ENCODE measurements at places on chromosomes 1 and 21.

DNA sequence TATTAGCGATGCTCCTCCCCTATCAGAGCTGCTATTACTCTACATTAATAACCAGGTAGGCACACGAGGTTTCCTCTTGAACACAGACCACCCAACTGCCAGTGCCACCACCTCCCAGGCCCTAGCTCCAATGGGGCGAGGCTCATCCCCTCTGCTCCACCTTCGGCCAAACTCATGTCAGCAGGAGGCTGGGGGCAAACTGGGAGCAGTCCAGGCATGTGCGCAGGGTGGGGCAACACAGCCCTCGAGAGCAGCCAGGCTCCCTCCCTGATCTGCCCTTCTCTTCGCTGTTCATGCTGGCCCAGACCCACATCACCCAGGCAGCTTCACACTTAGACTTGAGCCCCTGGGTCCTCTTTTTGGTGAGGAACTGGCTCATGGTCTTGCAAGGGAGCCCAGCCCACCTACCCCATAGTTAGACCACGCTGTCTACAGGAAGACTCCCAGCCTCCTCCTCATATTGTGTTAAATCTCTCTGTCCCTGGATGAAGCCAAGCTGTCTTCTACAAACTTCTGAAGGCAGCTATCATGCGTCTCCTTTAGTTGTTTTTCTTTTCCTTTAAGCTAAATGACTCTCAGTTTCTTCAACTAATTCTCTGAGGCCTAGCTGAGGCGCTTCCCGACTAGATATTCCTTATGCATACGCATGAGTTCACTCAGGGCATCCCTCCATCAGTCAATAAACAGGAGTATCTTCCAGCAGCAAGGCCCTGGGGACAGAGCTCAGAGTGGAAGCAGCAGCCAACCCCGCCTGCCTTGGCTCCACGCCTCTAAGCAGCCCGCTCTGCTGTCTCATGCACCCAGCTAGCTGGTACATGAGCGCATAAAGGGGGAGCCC, 12.0 kb downstream of the TMEM9 start:
- DNase-seq = no peak

DNA sequence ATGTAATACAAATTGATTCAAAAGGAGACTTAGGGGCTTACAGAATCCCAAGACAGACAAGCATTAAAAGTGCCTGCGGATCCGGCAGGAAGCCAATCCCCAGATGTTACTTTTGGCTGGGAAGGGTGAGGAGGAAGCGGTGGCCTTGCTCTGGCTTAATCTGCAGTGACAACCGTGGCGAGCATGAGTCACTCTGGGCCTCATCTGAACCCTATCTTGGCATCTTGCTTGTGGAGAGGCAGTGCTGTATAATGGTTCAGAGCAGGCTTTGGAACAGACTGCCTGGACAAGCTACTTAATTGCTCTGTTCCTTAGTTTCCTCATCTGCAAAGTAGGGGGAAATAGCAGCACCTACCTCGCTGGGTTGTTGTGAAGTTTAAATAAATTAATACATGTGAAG, 74.1 kb downstream of the XCL2 start:
- DNase-seq = no peak

DNA sequence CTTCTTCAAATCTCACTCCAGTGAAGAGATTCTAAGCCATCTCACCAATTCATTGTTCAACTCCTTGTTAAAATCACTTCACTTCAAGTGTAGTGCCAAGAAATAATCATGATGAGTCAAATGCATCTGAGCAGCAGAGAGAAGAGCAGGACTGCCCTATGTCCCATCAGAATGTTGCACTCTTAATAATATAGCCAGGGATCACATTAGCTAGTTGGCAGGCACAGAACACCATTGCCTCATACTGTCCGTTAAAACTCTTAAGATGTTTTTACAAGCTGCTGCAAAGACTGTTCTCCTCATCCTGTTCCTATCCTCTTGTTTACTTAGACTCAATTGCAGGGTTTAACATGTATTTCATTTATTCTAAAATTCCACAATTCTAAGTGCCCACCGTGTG, 432.9 kb downstream of the PLPP3 start:
- DNase-seq = no peak

- DNase-seq = no peak
Measured at GRCh38 chr1:90622666-90623065, 94.4 kb downstream of the BARHL2 start.

- DNase-seq = no peak
Measured at GRCh38 chr1:100699744-100700143, 19.8 kb upstream of the VCAM1 start.

GRCh38 chr1:42981871-42982270, 23.2 kb upstream of the SLC2A1 start:
- no peak for DNase-seq

- no peak for DNase-seq
Measured at GRCh38 chr21:43585924-43586413, 73.3 kb downstream of the HSF2BP start.

- DNase-seq = no peak
Measured at GRCh38 chr1:26044414-26044813, 1.5 kb downstream of the SLC30A2 start.

GRCh38 chr1:7250176-7250575, 464.9 kb downstream of the CAMTA1 start:
- DNase-seq = no peak

DNA sequence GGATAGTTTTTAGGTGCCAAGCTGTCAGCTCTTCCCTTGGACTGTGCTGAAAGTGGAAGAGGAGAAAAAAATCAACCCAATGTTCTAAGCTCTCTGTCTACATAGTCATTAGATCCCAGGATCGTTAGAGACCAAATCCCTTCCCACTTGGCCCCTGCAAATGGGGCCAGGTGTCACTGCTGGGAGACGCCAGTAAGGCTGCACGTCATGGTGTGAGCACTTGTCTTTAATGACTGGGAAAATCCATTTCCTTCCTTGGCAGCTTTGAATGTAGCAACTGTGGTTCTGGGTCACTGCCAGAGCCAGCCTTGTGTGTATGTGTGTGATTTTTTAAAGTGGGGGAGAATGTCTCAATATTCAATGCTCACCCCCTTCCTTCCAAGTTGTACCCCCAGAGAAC, 59.9 kb downstream of the MAN1C1 start:
- DNase-seq = no peak
